Psoas muscle (tissue), 8 donors: ENCODE measurements at places on chromosomes 5 and 9. TPM values are rescaled to one million over a fixed set of nuclear protein-coding genes. Genes with fewer than 3 reads are reported as not detected.

Gene TMEM171
- 0.89 TPM for polyA plus RNA-seq

DNA sequence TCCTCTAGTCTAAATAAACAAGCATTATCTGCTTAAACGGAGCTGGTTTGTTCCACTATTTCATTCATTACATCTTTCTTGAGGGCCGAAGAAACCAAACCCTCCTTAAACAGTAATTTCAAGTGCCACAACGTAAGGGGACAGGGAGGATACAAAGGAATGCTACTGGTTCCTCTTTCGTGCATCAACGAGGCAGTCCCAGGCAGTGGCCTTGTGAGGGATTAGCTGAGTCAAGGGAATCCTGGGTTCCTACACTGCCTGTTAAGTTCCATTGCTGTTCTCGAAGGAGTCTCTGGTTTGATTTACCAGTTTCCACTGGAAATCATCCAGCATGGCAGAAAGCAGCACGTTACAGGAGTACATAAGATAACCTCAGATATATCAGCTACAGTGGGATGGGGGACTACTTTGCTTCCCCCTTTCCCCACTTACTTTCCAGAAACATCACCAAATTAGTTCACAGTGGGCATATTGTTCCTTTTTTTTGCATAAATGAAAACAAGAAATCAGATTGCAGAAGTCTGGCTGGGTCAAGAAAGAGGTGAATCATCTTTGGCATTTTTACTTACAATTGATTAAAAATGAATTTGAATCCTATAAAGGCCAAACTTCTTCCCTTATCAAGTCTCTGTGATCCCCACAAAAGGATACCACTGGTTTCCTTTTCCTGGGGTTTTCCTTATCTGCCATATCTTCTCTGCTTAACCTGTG lies 2.5 kb upstream of the RANBP3L start:
- peaks cover 27% of the 10 kb centered on the region for H3K4me1 ChIP-seq
- H3K27ac ChIP-seq = no peak overlapping the region
- H3K36me3 ChIP-seq = no peaks in the 10 kb centered on the region

DNA sequence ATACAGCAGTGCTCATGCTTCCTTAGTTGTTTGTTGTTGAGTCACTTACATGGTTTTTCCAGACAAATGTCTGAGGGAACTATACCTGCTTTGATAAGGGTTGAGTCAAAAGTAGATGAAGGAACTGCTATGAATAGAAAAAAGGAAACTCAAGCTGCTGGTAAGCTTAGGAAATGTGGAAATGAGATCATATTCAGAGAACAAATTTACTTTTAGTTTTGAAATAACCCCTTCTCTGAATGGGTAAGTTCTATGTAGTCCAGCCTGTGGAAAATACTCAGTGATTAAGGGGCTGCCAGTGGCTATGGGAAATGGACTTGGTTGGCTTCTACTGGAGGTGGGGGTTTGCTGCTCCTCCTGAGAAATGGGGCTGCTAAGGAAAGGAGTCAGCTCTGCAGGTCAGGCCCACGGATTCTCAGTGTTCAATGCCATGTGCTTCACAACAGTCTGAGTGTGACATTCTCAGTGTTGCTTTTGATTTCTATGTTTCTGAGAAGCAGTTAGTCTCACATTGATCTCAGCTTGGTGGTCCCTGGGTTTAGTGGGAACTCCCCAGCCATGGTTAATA lies 47.7 kb upstream of the GLRX start:
- H3K27ac ChIP-seq = peak overlapping the region; percentile 81
- no peak overlapping the region for H3K4me3 ChIP-seq
- H3K27me3 ChIP-seq = no peaks in the 10 kb centered on the region
- peaks cover 27% of the 10 kb centered on the region for H3K4me1 ChIP-seq

Gene CMBL
- 54.4 TPM for polyA plus RNA-seq

DNA sequence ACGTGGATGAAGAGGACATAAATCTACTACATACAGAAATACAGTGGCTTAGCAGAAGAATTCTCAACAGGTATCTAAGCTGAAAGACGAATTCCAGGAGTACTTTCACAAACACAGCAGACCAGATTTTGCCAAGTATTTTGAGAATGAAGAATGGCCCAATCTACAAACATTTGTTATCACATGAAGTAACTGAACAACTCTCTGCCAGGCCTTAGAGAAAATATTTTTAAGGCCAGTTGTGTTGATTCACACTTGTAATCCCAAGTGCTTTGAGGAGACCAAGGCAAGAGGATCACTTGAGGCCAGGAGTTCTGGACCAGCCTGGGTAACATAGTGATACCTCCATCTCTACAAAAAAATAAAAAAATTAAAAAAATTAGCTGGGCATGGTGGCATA lies 14.3 kb downstream of the AGTPBP1 start:
- no peaks in the 10 kb centered on the region for H3K27me3 ChIP-seq
- no peak overlapping the region for H3K4me3 ChIP-seq
- H3K27ac ChIP-seq = no peak overlapping the region
- no peaks in the 10 kb centered on the region for H3K36me3 ChIP-seq
- H3K4me1 ChIP-seq = peaks cover 3% of the 10 kb centered on the region

- H3K27me3 ChIP-seq = no peaks in the 10 kb centered on the region
- H3K36me3 ChIP-seq = no peaks in the 10 kb centered on the region
- H3K4me1 ChIP-seq = no peaks in the 10 kb centered on the region
- DNase-seq = no peak
- H3K4me3 ChIP-seq = no peak overlapping the region
- no peak overlapping the region for H3K27ac ChIP-seq
These were observed 356.5 kb downstream of the CDH9 start for GRCh38 chr5:26681861-26682260.

Gene PLAC8L1
- polyA plus RNA-seq = 0.52 TPM

DNA sequence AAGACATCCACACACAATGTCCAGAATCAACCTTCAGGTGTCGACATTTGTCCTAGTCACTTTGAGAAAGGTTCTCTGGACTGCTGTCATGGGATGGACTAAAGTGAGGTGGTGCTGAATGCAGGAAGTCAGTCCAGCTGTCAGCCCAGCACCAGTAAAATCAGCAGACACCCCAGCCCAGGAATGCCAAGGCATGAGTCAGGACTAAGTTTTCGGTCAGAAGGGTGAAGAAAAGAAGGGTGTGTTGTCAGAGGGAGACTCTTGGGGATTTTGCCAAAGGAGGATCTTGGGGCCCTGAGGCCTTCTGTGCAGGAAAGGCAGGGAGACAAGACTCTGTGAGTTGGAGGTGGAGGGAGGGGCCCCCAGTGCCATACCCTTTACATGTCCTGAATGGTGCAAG lies 69.0 kb upstream of the XPA start:
- no peaks in the 10 kb centered on the region for H3K4me1 ChIP-seq
- DNase-seq = no peak
- no peaks in the 10 kb centered on the region for H3K36me3 ChIP-seq
- no peaks in the 10 kb centered on the region for H3K27me3 ChIP-seq
- H3K4me3 ChIP-seq = no peak overlapping the region

Gene PPIP5K2
- polyA plus RNA-seq = 6.5 TPM

Gene ZCCHC7
- 7.3 TPM for polyA plus RNA-seq

Gene CHD1
- polyA plus RNA-seq = 10.1 TPM

Gene CRAT
- 100 TPM for polyA plus RNA-seq

GRCh38 chr5:73183481-73183891 lies 10.5 kb downstream of the TMEM174 start:
- no peak for DNase-seq
- H3K4me3 ChIP-seq = no peak overlapping the region
- no peaks in the 10 kb centered on the region for H3K27me3 ChIP-seq
- H3K36me3 ChIP-seq = no peaks in the 10 kb centered on the region

- DNase-seq = no peak
- H3K27me3 ChIP-seq = no peaks in the 10 kb centered on the region
- H3K4me1 ChIP-seq = no peaks in the 10 kb centered on the region
- H3K36me3 ChIP-seq = no peaks in the 10 kb centered on the region
- H3K4me3 ChIP-seq = no peak overlapping the region
These were observed 1982.4 kb downstream of the EFNA5 start for GRCh38 chr5:105688227-105688792.

Gene PCDHGA8
- polyA plus RNA-seq = 0.04 TPM

DNA sequence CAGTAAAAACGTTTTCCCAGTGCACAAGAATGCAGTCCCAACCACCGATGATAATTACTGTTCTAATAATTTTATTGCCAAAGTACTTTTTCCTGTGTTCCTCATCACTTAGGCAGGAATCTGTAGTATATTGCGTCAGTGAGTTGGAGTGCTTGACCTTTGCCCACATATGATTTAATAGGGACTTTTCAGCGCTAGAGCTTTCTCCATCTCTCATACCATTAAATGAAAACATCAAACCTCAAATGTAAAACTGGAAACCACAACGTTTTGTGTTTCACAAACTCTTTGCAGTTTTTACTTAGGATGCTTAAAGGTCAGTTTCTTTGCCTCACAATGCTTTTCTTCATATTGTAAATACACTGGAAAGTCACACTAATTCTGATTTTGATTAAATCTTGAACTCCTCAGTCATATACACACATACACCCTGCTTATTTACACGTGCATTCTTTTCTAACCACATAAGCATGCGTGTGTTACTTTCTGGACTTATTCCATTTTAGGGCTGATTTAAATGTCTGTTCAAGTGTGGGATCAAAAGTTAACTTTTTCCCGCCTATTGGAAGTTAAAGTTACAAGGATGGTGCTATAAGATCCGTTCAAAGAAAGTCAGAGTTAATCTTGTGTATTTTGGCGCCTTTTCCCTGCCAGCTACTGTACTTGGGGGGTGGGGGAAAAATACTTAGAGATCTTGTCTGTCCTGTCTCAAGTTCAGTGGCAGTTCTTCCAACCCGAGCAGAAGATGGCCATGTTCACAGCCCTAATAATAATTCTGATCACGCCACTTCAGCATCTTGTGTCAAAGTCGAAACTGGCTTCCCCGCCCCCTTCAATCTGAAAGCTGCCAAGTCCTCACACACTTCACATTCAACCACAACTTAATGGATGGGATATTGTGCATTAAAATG lies 6.6 kb upstream of the NFIB start:
- peak overlapping the region; percentile 99 for H3K27ac ChIP-seq
- no peaks in the 10 kb centered on the region for H3K27me3 ChIP-seq
- DNase-seq = no peak
- no peaks in the 10 kb centered on the region for H3K36me3 ChIP-seq

DNA sequence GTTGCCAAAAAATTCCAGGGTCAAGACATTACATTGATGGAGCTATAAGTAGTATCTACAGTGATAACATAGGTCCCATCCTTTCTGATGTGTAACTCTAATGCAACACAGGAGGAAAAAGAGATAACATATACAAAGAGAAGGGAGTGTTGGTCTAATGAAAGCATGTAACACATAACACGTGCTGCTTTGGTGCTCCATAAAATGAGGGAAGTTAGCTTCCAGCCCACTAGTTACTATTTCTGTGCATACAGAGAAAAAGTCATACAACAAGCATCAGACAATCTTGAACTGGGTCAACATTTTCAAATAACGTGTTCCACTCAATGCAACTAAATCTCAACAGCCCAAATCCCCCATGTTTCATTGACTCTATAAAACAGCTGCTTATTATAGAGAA lies 11.7 kb downstream of the MLLT3 start:
- H3K36me3 ChIP-seq = no peaks in the 10 kb centered on the region
- H3K4me1 ChIP-seq = peaks cover 22% of the 10 kb centered on the region
- DNase-seq = no peak
- H3K4me3 ChIP-seq = no peak overlapping the region
- no peak overlapping the region for H3K27ac ChIP-seq

Gene GRK6
- polyA plus RNA-seq = 12.3 TPM

Gene COL5A1
- 1.7 TPM for polyA plus RNA-seq

DNA sequence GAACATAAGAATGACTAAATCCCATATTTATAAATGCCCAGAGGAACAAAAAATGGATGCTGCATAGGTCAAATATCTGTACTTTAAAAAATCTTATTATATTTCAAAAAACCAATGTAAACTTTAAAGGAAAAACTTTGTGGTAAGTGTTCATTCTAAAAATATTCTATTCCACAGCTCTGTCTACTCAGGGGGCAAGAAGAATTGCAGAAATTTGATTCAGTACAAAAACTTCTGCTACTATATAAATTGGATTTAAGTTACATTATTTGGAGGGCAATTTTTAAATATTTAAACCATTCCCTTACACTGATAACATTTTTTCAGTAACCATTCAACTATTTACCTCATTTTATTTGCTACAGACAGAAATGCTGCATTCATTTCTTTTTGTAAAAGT lies 32.1 kb downstream of the NFIB start:
- no peaks in the 10 kb centered on the region for H3K36me3 ChIP-seq
- no peak overlapping the region for H3K27ac ChIP-seq
- no peak for DNase-seq
- H3K4me1 ChIP-seq = peaks cover 62% of the 10 kb centered on the region
- H3K27me3 ChIP-seq = no peaks in the 10 kb centered on the region
- no peak overlapping the region for H3K4me3 ChIP-seq

GRCh38 chr5:93585041-93585766 lies 2.2 kb downstream of the NR2F1 start:
- H3K27me3 ChIP-seq = no peaks in the 10 kb centered on the region
- no peaks in the 10 kb centered on the region for H3K36me3 ChIP-seq
- peak overlapping the region; percentile 16 for H3K27ac ChIP-seq
- no peaks in the 10 kb centered on the region for H3K4me1 ChIP-seq

Gene COL23A1
- polyA plus RNA-seq = 0.76 TPM

- DNase-seq = peak; percentile 48
- H3K4me3 ChIP-seq = peak overlapping the region; percentile 46
- no peaks in the 10 kb centered on the region for H3K4me1 ChIP-seq
These were observed 81.8 kb upstream of the NEURL1B start for GRCh38 chr5:172559004-172559932.

GRCh38 chr9:68603371-68603770 lies 62.7 kb upstream of the TMEM252 start:
- H3K4me3 ChIP-seq = no peak overlapping the region
- H3K27me3 ChIP-seq = no peaks in the 10 kb centered on the region
- DNase-seq = no peak
- H3K27ac ChIP-seq = no peak overlapping the region

GRCh38 chr9:89477384-89477783 lies 20.5 kb downstream of the SEMA4D start:
- no peaks in the 10 kb centered on the region for H3K36me3 ChIP-seq
- H3K4me1 ChIP-seq = peaks cover 54% of the 10 kb centered on the region
- peak overlapping the region; percentile 19 for H3K4me3 ChIP-seq
- peak overlapping the region; percentile 50 for H3K27ac ChIP-seq
- H3K27me3 ChIP-seq = no peaks in the 10 kb centered on the region

Gene ANKRD34B
- not detected for polyA plus RNA-seq

DNA sequence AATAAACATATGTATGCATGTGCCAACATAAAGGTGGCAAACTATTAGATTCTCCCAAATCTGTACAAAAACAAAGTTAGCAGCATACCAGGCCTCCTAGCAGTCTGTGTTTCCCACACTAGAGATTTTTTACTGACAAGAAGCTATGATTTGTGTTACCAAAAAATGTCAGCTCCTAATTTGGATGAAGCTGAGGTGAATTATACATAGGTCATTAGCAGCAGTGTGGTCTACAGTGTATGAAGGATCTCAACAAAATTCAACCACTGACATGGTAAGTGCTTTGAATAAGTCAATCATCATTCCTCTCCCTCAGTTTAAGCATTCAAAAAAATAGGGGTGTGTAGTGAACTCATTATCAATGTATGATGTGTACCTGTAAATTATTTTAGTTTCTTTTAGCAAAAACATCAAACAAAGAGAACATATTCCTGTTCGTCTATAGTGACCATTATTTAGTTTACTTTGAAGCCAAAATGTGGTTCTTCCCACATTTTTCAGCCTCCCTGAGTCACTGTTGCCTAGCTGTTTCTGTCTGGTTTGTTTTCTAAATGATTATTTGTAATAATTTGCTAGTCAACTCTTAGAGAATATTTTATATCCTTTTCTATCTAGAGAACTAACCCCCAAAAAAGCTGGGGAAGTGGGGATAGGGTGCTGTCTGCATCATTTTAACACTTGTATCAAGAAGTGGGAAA lies 52.1 kb upstream of the RGMB start:
- no peaks in the 10 kb centered on the region for H3K4me1 ChIP-seq
- no peak overlapping the region for H3K4me3 ChIP-seq
- H3K27me3 ChIP-seq = no peaks in the 10 kb centered on the region
- H3K36me3 ChIP-seq = no peaks in the 10 kb centered on the region
